Vagina (tissue), 2 donors: ENCODE measurements at places on chromosomes 1 and 21.
A peak's percentile ranks its signal among the peaks of the same experiment; 100 is the strongest.

GRCh38 chr1:233863901-233864545 lies 40.5 kb upstream of the SLC35F3 start:
- no peak for DNase-seq

DNA sequence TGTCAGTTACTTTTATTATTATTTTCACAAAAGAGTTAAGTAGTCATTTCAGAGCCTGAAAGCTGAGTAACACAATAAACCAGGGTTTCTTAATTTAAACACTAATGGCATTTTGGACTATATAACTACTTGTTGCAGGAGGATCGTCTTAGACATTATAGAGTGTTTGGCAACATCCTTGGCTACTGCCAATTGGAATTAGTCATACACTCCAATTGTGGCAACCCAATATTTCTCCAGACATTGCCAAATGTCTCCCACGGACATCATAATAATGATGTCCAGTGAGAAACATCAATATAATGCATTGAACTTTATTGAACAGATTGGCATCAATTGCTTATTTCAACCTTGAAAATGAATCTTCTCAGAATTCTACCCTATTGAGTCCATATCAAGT lies 441.9 kb upstream of the ADGRL4 start:
- DNase-seq: no peak

GRCh38 chr1:1304331-1305299 lies 3.1 kb downstream of the ACAP3 start:
- no peak for DNase-seq

DNA sequence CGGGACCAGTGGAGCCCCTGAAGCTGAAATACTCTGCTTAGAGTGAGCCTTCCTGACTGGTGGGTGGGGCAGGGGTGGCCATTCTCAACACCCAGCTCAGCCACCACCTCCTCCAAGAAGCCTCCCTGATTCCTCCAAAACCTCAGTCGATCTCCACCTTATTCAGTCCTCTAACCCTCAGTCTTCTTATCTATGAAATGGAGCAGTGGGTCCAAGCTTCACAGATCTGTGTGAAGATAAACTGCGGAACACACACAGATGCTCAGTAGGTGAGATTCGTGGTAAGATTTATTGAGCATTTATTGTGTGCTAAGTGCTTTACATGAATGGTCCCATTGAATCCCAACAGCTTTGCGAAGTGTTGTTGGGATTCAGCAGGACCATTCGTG lies 93.1 kb upstream of the RUNX3 start:
- no peak for DNase-seq

DNA sequence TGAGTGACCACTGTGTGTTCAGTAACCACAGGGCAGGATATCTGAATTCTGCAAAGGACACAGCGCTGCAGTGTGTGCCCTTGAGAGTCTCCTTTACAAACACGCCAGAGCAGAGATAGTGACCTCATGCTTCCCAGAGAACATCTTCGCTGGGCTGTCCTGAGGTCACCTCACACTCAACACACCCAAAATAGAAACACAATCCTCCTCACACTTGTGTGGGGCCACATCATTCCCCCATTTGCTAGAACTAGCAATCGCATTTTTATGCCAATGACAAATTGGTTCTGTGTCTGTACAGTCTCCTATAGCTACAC lies 140.1 kb upstream of the NRIP1 start:
- DNase-seq: no peak

- DNase-seq: no peak
Measured at GRCh38 chr1:197614916-197615692, 160.2 kb downstream of the DENND1B start.

DNA sequence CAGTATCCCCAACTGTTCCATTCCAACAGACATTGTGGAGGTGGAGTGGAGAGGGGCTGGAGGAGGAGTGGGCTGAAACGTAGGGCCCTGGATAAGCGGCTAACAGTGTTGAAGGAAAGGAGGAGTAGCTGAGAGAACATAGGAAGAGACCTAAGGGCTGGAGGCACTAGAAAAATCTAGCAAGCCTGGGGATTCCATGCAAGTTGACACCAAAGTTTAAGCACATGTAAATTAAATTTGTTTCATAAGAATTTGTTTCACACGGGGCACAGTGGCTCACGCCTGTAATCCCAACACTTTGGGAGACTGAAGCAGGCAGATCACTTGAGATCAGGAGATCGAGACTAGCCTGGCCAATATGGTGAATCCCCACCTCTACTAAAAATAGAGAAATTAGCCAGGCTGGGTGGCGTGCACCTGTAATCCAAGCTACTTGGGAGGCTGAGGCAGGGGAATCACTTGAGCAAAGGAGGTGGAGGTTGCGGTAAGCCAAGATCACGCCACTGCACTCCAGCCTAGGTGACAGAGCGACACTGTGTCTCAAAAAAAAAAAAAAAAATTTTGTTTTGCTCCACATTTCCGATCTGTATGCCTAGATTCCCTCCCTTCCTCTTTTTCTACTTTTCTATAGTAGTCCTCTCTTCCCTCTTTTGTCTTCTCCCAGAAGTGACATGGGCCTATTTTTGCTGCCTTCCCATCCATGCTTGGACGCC lies 530 bp upstream of the CD244 start:
- no peak for DNase-seq

GRCh38 chr1:234836045-234836681 lies 226.2 kb upstream of the IRF2BP2 start:
- DNase-seq: no peak

DNA sequence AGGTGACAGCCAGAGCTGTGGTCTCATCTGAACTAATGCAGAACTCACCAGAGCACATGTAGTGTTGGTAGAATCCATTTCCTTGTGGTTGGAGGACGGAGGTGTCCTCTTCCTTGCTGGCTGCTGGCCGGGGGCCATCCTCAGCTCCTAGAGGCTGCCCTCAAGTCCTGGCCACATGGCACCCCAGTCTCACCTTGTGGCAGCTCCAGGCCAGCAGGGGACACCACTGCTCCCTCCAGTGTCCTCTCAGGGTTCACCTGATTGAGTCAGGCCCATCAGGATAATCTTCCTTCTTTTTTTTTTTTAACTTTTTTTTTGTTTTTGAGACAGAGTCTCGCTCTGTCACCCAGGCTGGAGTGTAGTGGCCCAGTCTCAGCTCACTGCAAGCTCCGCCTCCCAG lies 2.9 kb downstream of the KCNE1 start:
- no peak for DNase-seq

DNA sequence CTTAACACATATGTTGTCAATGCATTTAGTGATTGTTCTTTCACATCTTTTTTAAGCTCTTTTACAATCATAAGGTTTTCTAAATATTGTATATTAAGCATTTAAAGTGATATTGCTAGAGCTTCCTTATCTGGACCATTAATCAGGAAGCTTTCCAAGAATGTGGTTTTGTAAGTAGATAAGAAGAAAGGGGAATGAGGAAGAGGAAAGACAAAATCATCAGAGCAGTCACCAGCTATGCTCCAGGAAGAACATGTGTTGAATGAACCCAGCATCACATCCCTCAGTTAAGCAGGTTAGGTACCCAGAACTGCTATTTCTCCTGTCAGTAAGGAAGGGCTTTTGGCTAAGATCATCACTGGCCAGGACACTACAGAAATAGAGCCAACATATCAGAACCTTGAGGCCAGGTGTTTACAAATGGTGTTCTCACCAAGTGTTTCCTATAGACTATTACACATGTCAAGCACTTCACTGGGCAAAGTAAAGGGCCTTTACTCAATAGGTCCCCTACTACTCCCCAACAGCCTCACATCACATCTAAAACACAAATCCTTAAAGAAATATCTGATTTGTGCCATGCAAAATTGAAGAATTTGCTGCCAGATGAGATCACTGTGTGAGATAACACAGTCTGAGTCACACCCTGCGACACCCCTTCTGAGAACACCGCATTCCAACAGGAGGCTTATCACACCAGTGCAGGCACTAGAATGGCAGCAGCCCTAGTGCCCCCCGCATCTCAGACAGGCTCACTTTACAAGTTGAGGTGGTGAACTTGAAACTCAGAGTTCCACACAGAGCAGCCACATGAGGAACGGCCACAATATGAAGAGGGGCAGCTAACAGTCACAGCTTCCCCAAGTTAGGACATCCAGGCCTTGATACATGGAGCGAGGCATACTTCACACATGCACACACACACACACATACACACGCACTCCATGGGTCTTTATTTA lies 1.8 kb upstream of the SPRR2A start:
- DNase-seq: no peak

- no peak for DNase-seq
Measured at GRCh38 chr1:3658231-3658615, 5.9 kb downstream of the TP73 start.

DNA sequence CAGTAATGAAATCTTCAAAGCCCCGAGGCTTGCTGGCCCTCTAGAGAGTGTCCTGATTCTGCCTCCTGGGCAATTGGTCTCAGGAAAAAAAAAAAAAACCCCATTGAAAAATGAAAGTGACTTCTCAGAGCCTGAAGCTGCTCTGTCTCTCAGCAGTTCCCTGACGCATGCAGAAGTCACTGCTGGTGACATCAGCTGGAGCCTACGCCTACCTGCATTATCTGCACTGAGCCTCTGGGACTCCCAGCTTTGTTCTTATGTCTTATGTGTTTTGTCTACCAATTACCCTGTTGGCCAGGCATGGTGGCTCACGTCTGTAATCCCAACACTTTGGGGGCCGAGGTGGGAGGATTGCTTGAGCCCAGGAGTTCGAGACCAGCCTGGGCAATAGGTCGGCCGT lies 10.1 kb upstream of the SLC25A33 start:
- DNase-seq: no peak

GRCh38 chr1:10644307-10645128 lies 151.9 kb downstream of the CASZ1 start:
- DNase-seq: no peak

DNA sequence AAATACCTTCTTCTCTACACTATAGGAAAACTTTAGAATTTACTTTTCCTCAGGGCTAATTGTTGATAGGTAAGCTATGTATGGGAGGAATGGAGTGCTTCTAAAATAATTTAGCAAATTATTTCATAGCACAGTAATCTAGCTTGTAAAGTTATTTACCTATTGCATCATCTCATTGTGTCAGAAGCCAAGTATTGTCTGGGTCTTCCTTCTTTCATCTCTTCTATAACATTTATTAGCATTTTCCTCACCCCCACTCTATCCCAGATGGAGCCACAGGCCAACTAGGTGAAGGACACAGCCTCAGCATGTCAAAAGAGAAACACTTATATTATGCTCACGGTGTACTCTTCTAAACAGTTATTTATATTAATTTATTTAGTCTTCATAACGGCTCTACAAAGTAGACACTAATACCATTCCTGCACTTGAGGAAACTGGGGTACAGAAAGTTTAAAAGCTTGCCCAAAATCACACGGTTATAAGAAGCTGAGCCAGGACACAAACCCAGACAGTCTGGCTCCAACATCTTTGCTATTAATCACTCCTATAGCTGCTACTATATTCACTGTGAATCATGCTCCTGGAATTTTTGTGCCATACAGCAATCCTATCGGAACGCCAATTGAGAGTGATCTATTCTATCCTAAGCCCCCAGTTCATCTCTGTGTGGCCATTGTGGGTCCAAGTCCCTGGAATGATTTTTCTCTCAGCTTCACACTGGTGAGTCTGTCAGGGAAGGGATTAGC lies 43.1 kb downstream of the OR10J5 start:
- DNase-seq: no peak

- DNase-seq: no peak
Measured at GRCh38 chr1:186722711-186723309, 42.6 kb upstream of the PTGS2 start.

- no peak for DNase-seq
Measured at GRCh38 chr1:12005488-12006166, 13.7 kb upstream of the MIIP start.

DNA sequence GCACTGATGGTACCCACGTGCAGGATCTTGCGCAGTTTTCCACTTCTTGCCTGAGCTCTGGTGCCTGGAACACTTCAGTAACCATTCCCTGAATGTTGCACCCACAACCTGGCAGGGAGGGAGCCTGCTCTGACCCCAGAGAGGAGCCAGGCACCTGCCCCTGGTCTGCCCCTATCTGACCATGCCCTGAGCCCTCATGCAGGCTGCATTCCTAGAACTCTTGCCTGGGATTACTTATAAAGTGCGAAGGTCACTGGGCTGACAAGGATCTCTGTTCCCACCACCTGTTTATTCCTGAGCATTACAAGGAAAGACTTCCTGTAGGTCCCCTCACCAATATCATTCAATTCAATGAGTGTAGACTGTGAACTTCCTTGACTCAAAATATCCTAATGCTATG lies 191.9 kb upstream of the FMN2 start:
- no peak for DNase-seq

GRCh38 chr1:156627313-156627880 lies 8.2 kb downstream of the HAPLN2 start:
- DNase-seq: no peak

DNA sequence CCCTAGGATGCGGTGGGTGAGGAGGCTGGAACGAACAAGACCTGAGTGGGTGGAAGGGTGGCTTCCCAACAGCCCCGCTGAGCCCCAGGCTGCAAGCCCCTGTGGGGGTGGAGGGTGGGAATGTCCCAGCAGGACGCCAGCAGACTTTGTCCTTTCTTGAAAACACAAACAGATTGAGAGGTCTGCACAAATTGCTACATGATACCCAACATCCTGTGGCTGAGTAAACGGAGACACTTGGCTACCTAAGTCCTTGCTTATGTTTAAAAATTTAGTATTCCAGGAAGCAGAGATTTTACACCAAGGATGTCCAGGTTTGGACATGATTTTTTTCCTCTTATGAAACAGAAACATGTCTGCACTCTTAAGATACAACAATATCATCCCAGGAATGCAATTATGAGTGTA lies 11.8 kb upstream of the F3 start:
- DNase-seq: peak; percentile 64

DNA sequence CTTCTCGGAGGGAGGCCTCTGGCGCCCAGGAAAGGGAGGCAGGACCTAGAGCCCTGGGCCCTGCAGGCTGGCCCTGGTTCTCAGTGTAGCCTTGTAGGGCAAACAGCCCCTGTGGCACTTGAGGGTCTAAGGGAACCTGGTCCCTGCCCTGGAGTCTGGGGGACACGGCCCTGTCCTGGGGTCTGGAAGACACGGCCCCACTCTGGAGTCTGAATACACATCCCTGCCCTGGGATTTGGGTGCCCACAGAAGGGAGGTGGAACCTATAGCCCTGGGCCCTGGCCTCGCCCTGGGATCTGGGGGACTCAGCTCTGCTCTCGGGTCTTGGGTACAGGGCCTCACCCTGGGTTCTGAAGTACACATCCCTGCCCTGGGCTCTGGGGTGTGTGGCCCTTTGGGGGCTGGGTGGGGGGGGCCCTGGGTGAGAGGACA lies 97.9 kb downstream of the OBSCN start:
- DNase-seq: no peak

DNA sequence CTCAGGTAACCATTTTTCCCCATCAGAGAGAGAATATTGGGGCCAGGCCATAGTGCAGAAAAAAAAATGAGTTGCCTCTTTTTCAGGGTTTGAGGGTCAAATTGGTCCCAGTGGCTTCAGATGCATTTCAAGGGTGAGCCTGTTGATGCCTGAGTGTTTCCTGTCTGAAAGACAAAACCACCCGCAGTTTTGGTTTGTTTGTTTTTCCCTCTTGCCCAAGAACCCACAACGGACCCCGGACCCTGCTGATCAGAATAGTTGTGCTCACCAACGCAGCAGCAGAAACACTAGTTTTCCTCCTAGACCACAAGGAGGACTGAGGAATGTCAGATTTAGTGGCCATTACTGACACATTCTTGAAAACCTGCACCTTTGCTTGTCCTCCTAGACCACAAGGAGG lies 1433.1 kb downstream of the PLA2G4A start:
- no peak for DNase-seq

GRCh38 chr1:205013683-205014367 lies 29.2 kb upstream of the CNTN2 start:
- DNase-seq: no peak
